ENCODE measurements at places on chromosomes 1 and 21.

DNA sequence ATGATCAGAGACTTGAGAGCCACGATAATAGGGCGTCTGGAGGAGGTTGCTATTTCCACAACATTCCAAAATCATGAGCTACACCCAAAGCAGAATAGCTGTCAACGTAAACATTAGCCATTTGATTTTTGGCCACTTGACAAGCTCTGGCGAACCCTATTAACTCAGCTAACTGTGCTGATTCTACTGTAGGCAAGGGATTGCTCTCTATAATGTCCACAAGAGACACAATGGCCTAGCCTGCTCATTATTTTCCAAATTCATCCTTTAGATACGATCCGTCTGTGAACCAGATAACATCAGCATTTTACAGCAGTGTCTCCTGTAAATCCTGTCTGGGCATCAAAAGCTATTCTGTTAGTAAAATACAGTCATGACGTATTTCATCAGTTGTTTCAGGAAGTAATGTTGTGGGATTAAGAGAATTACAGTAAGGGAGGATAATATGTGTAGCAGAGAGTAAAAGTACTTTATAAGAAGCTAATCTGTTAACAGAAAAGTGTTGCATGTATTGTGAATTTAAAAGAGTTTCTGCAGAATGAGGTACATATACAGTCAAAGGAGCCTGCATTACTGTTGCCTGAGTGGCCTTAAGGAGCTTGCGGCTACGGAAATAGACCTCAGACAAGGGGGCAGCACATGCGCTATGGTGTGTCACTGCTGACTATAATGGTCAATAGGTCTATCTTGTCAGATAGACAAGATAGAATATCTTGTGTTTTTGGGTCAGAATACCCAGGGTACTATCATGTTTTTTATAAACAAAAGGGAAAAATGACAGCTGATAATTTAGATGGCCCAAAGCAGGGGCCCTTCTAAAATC is 44.9 kb upstream of the TINAGL1 start:
- DNase-seq: no peak
- H3K4me3 ChIP-seq: no peak overlapping the region

DNA sequence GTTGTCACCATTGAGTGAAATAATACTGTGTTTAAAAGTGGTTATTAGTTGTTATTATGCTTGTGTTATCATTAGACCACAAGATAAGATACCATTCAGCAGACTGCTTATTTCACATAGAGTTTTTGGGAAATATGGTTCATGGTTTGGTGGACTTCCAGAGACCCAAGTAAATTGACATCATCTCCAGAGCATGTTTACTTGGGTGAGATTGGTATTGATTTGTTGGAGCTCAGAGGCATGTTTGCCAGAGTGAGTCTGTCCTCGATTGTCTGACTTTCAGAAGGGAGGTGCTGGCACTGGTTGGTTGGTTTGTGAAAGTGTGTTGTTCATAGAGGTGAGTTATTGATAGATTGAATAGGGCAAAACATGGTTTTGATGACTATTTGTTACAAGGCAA is 291.4 kb downstream of the TGFB2 start:
- H3K27ac ChIP-seq: no peak overlapping the region
- peaks cover 17% of the 10 kb centered on the region for H3K4me1 ChIP-seq
- no peaks in the 10 kb centered on the region for H3K27me3 ChIP-seq
- DNase-seq: no peak
- H3K36me3 ChIP-seq: peaks cover under 1% of the 10 kb centered on the region

DNA sequence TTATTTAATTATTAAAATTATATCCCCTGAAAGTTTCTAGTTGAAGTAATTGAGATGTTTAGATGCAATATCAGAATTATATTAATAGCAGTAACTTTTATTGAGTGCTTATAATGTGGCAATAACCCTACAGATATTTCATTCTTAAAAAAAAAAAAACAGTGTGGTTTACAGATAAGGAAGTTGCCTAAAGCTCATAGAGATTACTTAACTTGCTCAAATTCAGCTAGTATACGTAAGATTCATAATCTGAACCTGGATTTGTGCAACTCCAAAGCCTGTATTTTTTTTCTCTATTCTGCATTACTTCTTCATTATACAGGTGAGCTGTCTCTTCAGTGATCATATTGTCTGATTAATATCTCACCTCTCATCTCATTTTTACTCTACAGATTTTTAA is 156.0 kb upstream of the PTBP2 start:
- DNase-seq: no peak
- H3K36me3 ChIP-seq: peaks cover 13% of the 10 kb centered on the region
- H3K4me3 ChIP-seq: no peak overlapping the region
- peaks cover 34% of the 10 kb centered on the region for H3K4me1 ChIP-seq

- no peaks in the 10 kb centered on the region for H3K4me1 ChIP-seq
- DNase-seq: no peak
- H3K27me3 ChIP-seq: peaks cover 4% of the 10 kb centered on the region
- H3K36me3 ChIP-seq: peaks cover 79% of the 10 kb centered on the region
- H3K27ac ChIP-seq: no peak overlapping the region
Observed at GRCh38 chr1:4110888-4111287, 210.8 kb upstream of the C1orf174 start.

DNA sequence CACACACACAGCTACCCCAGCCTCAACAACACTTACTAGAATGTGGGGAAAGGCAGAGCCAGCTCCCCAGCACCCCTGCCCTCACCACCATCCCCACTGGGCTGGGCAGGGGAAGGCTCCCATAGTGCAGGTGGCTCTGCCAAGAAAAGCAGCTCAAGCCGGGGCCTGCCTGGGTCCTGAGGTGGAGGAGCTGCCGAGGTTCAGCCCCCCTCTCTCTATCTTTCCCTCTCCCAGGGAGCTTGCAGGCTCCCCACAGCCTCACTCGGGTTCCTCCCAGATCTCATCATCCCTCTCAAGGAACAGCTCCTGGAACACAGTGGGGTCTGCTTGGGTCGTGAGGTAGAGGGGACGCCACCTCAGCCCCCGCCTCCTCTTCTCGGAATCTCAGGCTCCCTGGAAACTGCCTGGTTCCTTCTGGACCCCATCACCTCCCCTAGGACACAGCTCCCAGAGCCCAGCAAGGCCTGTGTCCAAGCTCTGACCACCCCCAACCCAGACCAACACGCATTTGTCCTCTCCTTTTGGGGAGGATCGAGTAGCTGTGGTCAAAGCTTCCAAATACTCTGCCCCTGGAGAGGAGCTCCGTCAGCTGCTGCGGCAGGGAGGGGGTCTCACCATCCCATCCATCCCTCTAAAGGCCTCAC is 704 bp downstream of the S100A16 start:
- no peaks in the 10 kb centered on the region for H3K27me3 ChIP-seq
- no peaks in the 10 kb centered on the region for H3K36me3 ChIP-seq
- peaks cover 63% of the 10 kb centered on the region for H3K4me1 ChIP-seq
- peak overlapping the region; percentile 58 for H3K4me3 ChIP-seq
- no peak overlapping the region for H3K27ac ChIP-seq

DNA sequence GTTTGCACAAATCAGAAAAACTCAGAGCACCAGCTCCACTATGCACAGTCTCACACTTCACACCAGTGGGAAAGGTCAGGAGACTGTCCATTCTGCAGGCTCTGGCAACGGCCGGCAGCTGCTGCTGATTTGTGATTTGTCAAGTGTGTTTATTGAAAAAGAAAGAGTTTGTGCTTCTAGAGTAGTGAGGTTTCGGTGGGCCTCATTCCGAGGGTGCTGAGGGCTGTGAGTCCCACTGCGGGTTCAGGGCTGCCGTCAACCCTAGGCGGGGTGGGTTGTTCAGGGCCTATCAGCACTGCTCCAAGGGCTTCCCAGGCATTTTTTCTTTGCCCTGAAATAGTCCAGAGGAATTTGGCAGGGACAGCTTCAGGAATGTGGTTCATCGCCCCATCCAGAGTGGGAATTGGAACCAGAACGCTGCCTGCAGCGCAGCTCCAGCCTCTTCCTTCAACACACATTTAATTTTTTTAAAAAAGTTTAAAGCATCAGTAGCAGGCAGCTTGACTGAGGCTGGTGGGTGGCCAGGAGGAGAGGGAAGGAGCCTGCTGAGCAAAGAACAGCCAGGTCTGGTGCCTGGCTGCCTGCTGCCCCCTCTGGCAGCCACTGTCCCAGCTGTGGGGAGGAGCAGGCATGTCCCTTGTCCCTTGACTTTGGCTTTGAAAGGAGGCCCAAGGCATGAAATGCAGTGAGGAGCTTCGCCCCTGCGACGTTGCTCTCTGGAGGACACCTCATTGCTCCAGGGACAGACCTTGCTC is 19.7 kb downstream of the STUM start:
- DNase-seq: peak; percentile 46
- no peak overlapping the region for H3K27ac ChIP-seq
- no peaks in the 10 kb centered on the region for H3K27me3 ChIP-seq

DNA sequence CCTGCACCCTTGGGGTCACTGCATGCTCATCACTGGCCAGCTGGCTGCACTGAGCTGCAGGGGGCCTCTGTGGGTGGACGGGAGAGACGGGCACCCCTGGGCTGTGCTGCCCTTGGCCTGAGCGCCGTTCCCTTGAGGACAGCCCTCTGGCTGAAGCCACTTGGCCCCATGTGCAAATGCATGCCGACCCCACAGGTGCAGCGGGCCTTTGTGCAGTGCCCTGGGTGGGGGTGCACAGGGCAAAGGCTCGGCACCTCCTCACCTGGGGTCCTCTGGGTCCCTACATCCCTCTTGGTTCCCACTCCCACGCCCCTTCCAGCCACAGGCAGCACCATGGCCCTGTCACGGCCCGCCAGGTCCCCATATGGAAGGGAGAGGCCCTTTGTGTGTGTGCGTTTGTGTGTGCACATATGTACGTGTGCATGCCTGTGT is 41.3 kb downstream of the COQ8A start:
- no peak overlapping the region for H3K4me3 ChIP-seq
- no peak for DNase-seq
- no peaks in the 10 kb centered on the region for H3K4me1 ChIP-seq
- H3K27ac ChIP-seq: no peak overlapping the region

DNA sequence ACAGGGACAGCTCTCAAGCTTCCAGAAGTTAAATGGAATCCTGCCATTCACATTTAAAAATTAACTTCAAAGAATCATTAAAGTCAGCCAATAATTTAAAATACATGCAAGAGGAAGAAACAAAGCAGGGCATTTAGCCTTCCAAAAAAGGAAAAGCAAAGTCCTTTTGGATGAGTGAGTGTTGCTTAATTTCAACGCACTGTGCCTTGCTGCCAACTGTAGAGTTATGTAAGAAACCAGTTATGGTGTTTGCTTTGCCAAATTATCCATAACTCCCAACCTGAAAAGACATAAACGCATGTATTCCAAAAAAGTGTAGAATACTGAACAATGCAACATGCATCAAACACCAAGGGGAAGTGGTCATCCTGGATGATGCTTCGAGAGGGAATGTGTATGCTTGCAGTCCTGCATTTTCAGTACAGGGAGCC is 16.1 kb upstream of the KCNE1 start:
- peaks cover 6% of the 10 kb centered on the region for H3K27me3 ChIP-seq
- peaks cover 56% of the 10 kb centered on the region for H3K4me1 ChIP-seq
- peaks cover 5% of the 10 kb centered on the region for H3K36me3 ChIP-seq
- no peak overlapping the region for H3K4me3 ChIP-seq
- no peak for DNase-seq

GRCh38 chr1:60745484-60745883 is 336.9 kb upstream of the NFIA start:
- H3K36me3 ChIP-seq: no peaks in the 10 kb centered on the region
- no peaks in the 10 kb centered on the region for H3K27me3 ChIP-seq
- H3K4me1 ChIP-seq: no peaks in the 10 kb centered on the region
- no peak overlapping the region for H3K4me3 ChIP-seq

GRCh38 chr21:45154511-45155508 is 80.4 kb downstream of the ADARB1 start:
- DNase-seq: no peak
- H3K27ac ChIP-seq: no peak overlapping the region
- no peaks in the 10 kb centered on the region for H3K36me3 ChIP-seq
- no peak overlapping the region for H3K4me3 ChIP-seq

DNA sequence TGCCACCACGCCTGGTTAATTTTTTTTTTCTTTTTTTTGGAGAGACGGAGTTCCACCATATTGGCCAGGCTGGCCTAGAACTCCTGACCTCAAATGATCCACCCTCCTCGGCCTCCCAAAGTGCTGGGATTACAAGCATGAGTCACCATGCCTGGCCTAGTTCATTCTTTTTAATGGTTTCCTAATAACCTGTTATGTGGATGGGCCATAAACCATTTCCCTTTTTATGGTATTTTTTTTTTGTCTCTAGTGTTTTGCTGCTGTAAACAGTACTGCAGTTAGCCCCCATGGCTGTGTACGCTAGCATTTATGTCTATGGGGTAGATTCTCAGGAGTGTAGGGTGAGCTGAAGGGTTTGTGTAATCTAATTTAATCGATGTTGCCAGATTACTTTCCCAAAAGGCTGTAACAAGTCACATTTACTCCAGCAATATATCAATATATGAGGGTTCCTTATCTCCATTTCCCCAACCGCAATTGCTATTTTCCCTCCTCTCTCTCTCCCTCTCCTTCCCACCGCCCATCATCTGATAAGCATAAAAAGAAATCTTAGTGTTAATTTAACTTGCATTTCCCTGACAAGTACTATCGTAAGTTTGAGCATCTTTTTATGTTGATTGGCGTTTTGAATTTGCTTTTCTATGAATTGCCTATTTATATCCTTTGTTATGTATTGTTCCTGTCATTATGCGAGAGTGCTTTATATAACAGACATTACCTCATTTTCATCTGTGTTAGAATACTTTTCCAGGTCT is 28.7 kb downstream of the RCSD1 start:
- H3K27me3 ChIP-seq: peaks cover 3% of the 10 kb centered on the region
- H3K27ac ChIP-seq: no peak overlapping the region
- peaks cover 4% of the 10 kb centered on the region for H3K4me1 ChIP-seq

DNA sequence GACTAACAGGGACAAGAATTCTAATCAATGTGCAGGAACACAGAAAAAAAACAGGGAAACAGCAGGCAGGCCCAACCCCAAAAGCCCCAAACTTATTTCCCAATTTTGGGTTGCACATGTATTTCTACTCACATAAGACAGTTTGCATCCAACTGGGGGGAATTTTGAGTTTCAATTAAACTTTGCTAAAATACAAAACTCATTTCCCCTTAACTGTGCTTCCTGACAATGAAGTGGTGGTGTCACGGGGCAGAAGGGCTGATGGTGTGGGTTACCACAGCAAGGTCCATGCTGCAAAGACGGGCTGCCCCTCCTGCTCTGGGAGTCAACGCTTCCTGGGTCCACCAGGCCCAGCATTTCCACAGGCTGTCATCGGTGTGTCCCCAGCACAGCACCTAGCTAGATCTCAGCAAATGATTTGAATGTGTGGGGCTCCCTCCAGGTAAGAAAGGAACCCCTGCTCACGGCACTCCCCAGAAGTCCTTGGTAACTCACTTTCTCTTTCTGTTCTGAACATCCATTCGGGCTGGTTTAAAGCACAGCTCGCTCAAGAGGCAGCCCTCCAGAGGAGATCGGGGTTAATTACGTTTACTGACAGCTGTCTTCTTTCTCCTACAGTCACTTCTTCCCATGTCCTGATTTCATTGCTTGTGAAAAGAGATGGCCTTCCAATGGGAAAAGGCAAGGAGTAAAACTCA is 27.4 kb downstream of the HIVEP3 start:
- H3K4me3 ChIP-seq: no peak overlapping the region
- H3K27me3 ChIP-seq: no peaks in the 10 kb centered on the region
- H3K27ac ChIP-seq: no peak overlapping the region
- DNase-seq: no peak
